ENCODE measurements at places on chromosomes 4 and X.

- DNase-seq: peak; percentile 22
Measured at GRCh38 chrX:153582896-153583295, 16.0 kb downstream of the CCNQ start.

- no peak for DNase-seq
Measured at GRCh38 chr4:3679071-3679825, 86.9 kb upstream of the ADRA2C start.

- no peak for DNase-seq
Measured at GRCh38 chr4:105714071-105714521, 5.5 kb downstream of the GSTCD start.

- DNase-seq: no peak
Measured at GRCh38 chr4:40984051-40984450, 230.3 kb downstream of the APBB2 start.

DNA sequence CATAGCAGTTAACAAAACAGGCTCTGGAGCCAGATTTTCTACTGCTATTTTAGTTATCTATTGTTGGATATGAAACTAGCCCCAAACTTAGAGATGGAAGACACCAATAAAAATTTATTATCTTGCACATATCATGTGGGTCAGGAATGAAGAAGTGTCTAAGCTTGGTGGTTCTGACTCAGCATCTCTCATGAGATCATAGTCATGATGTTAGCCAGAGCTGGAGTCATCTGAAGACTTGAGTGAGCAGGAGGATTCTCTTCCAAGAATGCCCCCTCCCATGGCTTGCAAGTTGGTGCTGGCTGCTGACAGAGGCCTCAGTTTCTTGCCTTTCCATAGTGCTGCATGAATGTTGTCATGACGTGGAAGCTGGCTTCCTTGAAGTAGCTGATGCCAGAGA is 68.2 kb upstream of the TAPT1 start:
- no peak for DNase-seq

DNA sequence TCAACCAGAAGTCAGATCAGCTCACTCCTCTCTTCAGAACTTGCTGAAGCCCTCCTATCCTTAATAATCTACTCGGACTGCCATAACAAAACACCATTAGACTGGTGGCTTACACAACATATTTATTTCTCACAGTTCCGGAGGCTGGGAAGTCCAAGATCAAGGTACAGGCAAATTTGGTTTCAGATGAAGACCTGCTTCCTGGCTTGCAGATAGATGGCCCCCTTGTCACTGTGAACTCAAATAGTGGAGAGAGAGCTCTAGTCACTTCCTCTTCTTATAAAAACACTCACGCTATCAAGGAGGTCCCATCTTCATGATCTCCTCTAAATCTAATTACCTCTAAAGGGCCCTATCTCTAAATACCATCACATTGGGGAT is 125.1 kb downstream of the CAMK2D start:
- DNase-seq: no peak

DNA sequence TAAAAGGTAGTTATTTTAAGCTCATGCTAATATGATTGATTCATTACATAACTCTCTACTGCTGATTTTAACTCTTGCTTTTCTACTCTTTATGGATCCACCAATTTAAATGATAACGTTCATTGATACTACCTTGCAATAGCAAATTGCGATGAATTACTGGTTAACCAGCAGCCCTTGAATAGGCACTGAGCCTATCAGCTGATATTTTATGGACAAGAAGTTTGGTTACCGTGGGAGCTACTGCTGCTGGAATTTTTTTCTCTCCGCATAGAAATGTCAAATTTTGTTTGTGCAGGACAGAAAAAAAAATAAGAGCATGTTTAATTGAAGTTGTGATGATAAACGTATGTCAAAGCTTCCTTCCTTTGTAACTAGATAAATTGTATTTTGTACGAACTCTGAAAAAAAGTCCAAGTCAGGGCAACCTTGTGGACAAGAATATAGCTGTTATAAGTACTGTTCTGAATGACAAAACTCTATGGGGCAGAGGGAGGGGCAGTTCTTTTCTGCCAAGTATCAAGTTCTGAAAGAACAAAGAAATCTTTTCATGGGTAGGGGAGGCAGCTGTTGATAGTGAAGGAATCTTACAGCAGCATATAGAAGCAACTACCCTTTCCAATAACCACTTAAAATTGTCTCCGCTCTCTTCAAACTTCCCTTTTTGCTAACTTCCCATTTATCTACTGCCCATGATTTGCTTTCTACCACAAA is 434.9 kb upstream of the PABPC4L start:
- no peak for DNase-seq

DNA sequence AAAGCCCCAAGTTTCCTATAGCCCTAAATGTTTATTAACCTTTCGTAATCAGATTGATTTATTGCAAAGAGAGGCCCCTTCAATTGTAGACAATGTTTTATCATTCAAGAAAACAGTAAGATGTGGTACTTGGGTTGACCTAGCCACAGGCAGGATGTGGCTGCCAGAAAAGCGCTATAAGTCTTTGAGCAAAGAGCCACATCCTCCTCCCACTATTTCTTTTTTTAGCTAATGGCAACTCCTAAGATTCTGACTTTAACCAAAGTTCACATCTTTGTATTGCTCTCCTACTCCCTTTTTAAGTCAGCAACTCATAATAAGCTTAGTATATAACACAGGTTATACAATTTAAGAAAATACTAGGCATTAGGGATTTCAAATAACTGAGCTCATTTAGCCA is 70.7 kb upstream of the PPP3CA start:
- DNase-seq: peak; percentile 43

GRCh38 chr4:105162123-105162796 is 15.6 kb downstream of the TET2 start:
- DNase-seq: no peak

- DNase-seq: no peak
Measured at GRCh38 chrX:23235051-23235450, 99.6 kb upstream of the PTCHD1 start.

- DNase-seq: no peak
Measured at GRCh38 chr4:139887962-139888735, 222.5 kb downstream of the MGST2 start.

DNA sequence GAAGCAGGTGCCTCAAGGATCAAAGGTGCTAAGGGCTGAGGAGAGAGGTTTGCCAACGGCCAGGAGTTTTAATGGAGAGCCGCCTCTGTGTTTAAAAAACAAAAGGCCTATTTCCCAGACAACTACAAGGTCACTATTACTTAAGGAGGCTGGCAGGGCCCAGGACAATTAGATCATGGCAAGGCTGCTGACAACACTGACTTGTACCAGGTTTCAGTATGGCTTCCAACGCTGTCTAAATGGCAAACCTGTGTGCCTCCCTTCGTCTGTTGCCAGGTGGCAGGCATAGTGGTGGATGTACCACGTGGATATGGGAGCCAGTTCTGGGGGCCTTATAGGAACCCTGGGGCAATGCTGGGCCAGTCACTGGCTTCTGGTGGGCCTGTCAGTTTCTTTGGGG is 41.0 kb downstream of the NSG1 start:
- DNase-seq: no peak

- no peak for DNase-seq
Measured at GRCh38 chr4:177446586-177446985, 4.3 kb upstream of the AGA start.

GRCh38 chr4:89021062-89021461 is 35.9 kb downstream of the FAM13A start:
- no peak for DNase-seq

- DNase-seq: no peak
Measured at GRCh38 chr4:109816894-109817293, 1.3 kb downstream of the GAR1 start.

DNA sequence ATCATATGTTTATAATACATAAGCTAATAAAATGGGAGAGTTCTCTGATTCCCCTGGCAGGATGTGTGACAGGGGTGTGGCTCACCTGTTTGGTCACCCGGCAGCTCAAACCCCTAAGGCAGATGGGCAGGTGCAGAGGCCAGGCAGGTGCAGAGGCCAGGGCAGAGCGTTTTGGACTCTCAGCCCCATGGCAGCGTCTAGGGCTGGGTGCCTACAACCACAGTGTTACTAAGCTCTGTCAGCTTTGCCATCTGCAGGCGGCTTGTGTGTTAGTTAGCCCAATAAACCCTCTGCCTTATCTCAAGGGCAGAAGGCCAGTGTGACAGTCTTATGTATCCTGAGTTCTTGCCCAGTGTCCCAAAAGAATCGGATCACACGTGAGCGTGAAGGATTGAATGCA is 54.0 kb upstream of the UGT2B15 start:
- no peak for DNase-seq

DNA sequence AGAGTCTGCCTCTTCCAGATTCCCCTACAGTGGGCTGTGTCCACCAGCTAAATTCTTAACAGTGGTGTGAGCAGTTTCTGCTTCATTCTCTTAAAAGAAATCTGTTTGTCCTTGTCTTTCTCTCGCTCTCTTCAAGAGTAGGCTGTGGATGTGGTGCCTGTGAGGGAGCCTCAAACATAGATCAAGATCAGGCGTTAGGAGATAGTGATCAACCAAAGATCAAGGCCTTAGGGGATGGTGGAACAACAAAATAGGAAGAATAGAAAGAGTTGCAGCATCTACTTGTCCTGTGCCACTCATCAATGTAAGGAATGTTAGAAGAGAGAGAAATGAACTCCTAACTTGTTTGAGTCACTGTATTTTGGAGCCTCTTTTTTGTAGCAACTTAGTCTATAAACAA is 144.2 kb downstream of the AASDH start:
- DNase-seq: no peak

DNA sequence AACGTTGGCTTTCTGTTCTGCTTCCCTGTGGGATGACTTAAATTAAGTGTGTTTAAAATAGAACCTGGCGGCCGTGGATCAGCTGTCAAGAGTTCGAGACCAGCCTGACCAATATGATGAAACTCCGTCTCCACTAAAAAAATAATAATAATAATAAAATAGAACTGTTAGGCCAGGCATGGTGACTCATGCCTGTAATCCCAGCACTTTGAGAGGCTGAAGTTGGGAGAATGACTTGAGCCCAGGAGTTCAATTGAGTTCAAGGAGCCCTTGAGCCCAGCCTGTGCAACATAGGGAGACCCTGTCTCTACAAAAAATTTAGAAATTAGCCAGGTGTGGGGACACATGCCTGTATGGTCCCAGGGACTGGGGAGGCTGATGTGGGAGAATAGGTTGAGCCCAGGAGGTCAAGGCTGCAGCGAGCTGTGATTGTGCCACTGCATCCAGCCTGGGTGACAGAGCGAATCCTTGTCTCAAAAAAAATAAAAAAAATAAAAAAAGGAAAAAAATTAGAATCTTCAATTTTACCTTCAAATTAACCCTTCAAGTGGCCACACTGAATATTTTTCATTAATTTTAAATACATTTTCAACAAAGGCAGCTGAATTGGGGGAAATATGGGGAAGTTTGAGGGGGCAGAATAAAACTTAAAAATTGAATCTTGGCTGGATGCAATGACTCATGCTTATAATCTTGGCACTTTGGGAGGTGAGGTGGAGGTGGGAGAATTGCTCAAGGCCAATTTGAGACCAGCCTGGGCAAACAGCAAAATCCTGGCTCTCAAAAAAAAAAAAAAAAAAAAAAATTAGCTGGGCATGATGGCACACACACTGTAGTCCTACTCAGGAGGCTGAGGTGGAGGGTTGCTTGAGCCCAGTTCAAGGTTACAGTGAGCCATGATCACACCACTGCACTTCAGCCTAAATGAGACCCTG is 31.8 kb upstream of the HSD17B13 start:
- DNase-seq: no peak

DNA sequence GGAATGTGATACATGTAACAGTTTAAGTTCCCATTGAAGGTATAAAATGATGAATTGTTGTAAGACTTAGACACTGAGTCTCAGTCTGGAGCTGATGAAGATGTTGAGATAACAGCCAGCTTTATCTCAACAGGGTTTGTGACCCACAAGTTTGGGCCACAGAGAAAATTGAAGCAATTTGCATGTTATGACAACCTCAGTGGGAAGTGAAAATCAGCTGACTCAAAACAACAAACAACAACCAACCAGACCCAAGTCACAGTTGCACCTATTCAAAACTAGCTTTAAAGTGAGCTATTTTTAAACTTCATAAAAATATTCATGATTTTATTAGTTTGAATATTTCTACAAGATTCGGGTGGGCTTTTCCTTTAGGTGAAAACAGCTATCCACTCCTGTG is 8.0 kb downstream of the SFRP2 start:
- no peak for DNase-seq

DNA sequence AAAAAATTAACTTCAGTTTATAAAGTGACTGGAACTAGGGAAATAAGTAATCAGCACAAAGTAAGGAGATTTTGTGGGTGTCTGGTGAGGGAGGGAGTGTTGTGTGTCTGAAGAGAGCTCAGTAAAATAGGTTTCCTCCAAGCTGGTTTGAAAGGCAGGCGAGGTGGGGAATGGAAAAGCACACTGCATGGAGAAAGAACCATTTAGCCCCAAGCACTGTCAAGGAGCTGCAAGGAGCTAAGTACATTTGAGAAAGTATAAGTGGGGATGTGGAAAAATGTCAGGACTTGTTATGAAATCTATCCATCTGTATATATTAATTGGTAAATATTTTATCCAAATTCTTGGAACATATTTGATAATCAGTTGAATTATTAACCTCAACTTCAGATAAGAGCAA is 956 bp downstream of the C4orf51 start:
- DNase-seq: no peak

DNA sequence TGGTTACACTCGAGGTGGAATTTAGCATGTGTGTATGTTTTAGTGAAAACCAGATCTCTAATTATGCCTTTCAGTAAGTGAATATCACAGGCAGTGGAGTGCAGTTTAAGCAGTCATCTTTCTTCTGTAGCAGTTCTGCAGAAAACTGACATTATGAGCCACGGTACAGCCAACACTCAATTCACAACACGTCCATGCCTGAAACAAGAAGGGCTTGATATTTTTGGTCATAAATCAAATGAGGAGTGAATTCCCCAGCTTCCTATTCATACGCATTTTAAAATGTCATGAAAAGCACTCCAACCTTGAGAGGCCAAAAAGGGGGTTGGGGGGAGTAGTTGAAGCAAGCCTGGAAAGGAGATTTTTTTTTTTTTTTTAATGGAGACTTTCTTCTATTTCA is 316.7 kb downstream of the ARHGAP10 start:
- DNase-seq: no peak

DNA sequence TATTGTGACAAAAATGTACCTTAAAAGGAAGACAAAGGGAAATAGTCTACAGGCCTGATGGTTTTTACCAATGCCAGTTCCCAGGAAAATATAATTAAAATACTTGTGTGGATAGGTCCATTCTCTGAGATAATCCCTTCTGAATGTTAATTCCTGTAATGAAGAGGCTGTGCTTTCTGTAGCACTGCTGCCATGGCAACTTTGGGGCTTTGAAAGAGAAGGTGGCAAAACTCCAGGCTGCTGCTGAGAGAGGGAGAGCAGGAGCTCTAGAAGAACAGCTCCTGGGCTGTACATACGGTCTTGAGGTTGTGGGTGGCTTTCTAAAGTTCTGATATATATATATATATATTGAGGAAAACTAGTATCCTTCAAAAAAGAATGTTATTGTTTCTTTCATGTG is 125.4 kb downstream of the PDLIM5 start:
- DNase-seq: no peak

DNA sequence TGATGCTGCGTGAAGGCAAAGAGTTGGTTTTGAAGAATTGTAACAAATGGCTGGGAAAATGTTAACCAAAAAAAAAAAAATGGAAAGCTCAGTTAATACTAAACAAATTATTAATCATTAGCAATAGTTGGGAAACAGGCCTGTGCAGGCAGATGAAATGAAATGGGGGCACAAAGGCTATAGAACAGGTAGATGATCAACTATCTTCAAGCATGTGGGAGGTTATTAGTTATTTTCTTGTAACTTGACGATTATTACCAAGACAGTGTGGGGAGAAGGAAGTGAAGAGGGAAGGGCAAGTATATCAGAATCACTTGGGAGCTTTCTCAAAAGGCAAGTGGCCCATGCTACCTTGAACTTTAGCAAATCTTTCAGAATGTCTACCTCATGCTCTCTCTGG is 351.9 kb downstream of the BCOR start:
- no peak for DNase-seq
